Hematopoietic multipotent progenitor cell treated with erythropoietin and hydrocortisone succinate and interleukin-3 and kit ligand, for 6 days (in vitro differentiated cells): ENCODE measurements at places on chromosomes 7 and 10.

- peak; percentile 43 for DNase-seq
Observed at GRCh38 chr7:115060095-115060870, 138.4 kb downstream of the MDFIC start.

- DNase-seq, result no peak
Observed at GRCh38 chr7:99201027-99201426, 6.9 kb downstream of the KPNA7 start.

DNA sequence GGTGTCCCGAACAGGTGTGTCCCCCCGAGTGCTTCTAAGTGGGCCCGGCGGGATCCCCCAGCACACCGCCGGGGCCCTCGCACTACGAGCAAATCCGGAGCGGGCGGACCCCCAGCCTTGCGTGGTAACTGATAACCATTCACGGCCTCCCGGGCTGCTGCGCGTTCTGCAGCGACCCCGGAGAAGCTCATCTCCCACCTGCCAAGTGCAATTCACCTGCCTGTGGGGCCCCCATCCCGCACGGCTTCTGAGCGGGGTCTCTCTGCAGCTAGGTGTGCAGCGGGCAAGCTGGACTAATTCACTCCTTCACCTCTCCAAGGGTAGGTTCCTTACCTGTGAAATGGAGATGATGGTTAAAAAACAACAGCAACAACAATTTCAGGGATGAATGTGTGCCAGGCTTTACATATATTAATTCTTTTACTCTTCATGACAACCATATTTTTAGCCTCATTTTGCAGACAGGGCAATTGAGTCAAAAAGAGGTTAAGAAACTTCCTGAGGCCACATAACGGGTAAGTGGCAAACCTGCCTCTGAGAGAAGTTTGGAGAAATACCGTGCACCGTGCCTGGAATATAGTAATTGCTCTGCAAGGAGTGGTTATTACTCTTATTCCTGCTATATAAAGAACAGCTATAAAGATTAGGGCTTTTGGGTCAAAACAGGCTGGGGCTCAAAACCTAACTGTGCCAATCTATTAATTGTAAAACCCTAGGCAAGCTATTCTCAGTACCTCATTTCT, 652 bp upstream of the PODXL start:
- no peak for DNase-seq

- no peak for DNase-seq
Observed at GRCh38 chr7:90250601-90251303, 5.8 kb downstream of the CFAP69 start.

GRCh38 chr7:35035511-35035961, 1.7 kb downstream of the DPY19L1 start:
- peak; percentile 39 for DNase-seq

DNA sequence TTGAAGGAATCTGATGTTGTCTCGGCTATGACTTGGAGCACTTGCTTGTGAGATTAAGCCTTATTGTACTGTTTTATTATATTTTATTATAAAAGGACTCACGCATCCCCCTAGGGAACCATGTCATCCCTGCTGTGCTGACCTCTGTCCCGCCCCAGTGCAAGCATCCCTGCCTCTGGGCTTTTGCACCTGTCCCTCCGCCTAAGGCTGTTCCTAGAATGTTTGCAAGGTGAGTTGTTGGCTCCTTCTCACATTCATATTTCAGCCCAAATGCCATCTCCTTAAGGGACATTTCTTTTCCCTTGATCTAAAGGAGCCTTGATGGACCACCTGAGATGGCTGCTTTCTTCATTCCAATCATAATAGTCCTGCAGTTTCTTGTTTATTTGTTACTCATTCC, 236.9 kb upstream of the IGFBP3 start:
- DNase-seq, result no peak

- peak; percentile 12 for DNase-seq
Observed at GRCh38 chr7:37247861-37248260, 200.8 kb downstream of the ELMO1 start.

- DNase-seq, result no peak
Observed at GRCh38 chr7:158267742-158268435, 319.7 kb downstream of the PTPRN2 start.

- no peak for DNase-seq
Observed at GRCh38 chr7:94452239-94452638, 57.4 kb upstream of the CASD1 start.

GRCh38 chr7:106375499-106375898, 90.7 kb upstream of the NAMPT start:
- no peak for DNase-seq

DNA sequence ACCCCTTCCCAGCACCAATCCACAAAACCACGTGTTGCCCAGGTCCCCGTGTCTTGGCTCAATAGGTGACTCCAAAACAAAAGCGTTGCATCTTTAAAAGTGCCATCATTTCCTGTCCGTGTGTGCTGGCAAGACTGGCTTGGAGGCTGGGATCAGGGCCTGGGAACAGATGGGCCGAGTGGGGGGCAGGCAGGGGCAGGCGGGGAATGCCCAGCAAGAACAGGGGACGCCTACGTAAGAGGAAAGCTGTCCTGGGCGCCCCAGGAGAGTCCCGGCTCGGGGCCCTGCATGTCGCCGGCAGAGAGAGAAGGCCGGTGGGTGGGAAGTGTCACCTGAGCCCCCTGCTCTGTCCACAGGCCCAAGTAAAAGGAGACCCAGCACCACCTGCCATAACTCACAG, 86.5 kb downstream of the PAXIP1 start:
- DNase-seq, result no peak

DNA sequence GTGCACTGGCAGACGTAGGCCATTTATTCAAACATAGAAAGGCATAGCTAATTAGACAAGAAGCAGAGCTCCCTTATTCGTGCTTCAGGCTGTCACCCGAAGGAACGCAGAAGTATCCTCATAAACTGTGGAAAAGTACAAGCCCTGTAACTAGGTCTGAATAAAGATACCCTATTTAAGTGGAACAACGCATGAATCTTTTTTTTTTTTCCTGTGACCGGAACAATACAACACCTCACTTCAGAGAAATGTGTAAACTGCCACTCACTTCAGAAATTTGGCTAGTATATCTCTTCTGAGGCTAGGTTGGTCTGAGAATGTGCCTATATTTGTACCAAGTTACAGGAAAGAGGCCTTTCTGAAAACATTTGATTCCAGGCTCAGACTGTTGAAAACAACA, 8.0 kb upstream of the CSTF2T start:
- no peak for DNase-seq

GRCh38 chr10:60189861-60190475, 199.7 kb downstream of the ANK3 start:
- DNase-seq, result no peak

- no peak for DNase-seq
Observed at GRCh38 chr7:154776350-154776749, 226.6 kb downstream of the PAXIP1 start.

DNA sequence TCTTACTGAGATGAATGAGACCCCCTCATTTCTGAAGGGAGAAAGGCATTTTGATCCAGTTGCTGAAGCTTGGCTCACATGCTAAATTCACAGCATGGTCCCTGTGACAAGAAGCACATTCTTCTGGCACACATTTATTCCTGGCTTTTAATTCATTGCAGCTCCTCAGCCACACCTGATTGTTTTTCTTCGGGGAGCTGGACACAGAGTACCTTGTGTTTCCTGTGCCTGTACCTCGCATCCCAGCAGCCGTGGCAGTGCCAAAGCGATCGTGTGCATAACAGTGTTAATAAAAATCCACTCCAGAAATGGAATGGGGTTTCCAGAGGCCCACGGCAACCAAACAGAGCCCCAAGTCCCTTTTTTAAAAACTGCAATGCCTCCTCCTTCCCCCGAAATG, 615.3 kb upstream of the MGMT start:
- no peak for DNase-seq

GRCh38 chr10:128302808-128303207, 176.6 kb upstream of the MKI67 start:
- DNase-seq, result no peak

GRCh38 chr10:3500408-3500856, 284.6 kb downstream of the KLF6 start:
- DNase-seq, result no peak

GRCh38 chr7:99270702-99271101, 1.9 kb upstream of the MYH16 start:
- no peak for DNase-seq

DNA sequence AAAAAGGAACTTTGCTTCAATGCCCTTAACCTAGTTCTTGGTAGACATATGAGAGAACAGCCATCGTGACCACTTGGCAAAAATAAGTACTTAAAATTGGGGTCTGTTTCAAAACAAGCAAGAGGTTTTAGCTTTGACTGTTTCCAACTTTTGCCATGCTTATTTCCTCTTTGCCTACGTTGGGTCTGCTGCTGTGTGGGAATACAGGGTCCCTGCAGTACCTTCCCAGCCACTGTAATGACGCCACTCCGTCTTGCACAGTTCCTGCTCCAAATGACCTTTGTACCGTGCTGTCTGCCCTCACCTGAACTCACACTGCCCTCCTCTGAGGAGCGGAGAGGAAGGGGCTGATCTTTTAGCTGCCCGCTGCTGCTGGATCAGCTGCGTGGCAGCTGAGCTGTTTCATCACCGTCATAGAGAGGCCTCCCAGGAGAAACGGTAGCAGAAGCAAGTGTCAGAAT, 133.1 kb downstream of the MAPK8 start:
- DNase-seq, result no peak

- peak; percentile 45 for DNase-seq
Observed at GRCh38 chr7:90412458-90413184, 9.4 kb downstream of the CLDN12 start.

DNA sequence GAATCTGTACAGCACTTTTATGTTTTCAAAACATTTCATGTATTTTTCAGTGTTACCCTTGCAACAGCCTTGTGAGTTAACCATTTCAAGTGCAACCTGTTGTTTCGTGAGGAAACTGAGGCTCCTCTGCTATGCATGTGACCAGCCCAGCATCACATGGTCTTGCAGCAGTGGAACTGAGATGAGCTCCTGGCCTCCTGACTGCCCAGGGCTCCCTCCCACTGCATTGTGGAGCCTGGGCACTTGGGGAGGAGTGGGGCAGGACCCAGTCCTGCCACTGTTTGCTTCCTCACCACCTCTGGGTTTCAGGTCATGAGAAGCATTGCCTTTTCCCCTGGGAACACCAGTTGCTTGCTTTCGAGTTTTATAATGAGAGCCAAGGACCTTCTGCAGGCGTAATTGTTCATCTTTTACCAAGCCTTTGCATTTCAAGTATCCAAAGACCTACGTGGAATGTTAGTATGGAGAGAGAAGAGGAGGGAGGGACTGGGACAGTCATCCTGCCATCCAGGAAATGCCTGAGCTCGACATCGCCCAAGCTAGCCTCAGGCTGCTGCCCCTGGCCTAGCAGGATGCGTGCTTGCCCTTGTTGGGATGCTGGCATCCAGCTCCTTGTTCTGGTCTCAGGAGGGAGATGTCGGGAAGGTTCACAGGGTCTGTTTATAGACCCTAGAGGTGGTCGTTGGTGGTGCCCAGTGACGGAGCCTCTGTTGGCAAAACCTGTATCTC, 32.3 kb upstream of the BHLHA15 start:
- DNase-seq, result no peak
